Esophagus mucosa (tissue), 1 donor: ENCODE measurements at places on chromosomes 2 and 18. TPM values are rescaled to one million over a fixed set of nuclear protein-coding genes. Genes with fewer than 3 reads are reported as not detected.

DNA sequence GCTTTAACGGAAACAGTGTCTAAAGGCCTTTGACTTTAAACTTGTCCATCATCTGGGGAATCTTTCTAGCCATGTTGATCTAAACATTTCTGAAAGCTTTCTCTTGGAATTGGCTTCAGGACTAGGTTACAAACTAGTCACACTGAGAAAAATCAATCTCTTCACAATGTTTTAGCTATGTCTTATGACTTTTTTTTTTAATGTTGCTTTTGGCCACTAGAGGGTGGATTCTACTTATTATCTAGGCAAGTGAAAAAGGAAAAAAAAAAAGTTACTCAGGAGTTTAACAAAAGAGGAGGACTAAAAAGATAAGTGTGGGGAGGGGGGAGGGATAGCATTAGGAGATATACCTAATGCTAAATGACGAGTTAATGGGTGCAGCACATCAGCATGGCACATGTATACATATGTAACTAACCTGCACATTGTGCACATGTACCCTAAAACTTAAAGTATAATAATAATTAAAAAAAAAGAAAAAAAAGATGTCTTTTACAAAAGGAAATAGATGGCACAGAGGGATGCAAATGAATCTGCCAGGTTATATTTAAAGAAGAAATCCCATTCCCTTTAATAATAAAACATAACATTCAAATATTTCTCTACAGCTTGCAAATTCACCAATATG lies 160.4 kb upstream of the PID1 start:
- ATAC-seq, result no peak

- no peak for ATAC-seq
Observed at GRCh38 chr18:41886126-41886807, 68.8 kb upstream of the PIK3C3 start.

DNA sequence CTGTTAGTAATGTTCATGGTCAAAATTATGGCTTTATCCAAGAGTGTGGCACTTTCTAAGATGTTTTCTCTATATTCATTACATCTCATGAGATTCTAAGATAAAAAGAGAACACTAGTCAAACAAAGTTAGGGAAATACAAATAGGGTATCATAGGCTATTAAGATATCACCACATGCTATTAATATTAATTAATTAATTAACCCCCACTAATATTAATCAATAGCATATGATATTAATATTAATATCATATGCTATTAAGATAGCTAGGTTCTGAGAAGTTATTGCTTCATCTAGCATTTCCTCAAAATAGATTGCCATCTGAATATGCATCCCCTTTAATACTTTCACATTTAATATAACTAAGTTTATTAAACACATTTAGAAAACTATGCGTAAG lies 22.1 kb downstream of the DSG3 start:
- ATAC-seq, result no peak

DNA sequence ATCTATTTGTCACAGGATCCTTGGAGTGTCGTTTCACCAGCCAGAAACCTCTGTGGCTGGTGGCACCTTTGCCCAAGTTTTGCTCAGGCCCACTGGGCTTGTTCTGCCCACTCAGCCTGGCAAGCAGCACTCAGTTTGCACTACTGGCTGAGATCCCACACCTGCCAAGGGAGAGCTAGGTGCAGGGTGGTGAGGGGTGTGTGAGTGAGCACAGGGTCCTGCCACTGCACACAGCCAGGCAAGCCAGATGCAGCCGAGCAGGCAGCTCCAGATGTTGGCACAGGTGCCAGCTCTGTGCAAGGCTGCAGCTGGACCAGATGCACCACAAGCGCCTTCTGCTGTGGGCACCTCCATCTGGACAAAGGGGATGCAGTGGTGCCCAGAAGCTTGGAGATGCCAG lies 281.7 kb upstream of the UBE2E3 start:
- peak; percentile 20 for ATAC-seq

Gene DNAJC27
- 2.2 TPM for total RNA-seq

DNA sequence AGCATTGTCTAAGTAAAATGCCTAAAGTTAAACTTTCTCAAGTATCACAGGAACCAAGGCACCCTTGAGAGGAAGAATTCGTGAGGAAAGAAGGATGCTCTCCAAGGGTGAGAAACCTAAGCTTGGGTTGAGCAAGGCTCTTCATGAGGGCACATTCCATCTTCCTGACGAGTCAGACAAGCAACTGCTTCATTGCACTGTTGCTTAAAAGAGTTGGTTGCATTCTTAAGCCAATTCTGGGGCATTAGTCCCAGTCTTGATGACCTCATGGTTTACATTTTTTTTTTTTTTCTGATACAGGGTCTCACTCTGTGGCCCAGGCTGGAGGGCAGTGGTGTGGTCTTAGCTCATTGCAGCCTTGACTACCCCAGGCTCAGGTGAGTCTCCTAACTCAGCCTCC lies 237.5 kb downstream of the ACTR3 start:
- no peak for ATAC-seq

Gene C2orf80
- total RNA-seq, result not detected

Gene GPR35
- total RNA-seq, result 0.24 TPM

DNA sequence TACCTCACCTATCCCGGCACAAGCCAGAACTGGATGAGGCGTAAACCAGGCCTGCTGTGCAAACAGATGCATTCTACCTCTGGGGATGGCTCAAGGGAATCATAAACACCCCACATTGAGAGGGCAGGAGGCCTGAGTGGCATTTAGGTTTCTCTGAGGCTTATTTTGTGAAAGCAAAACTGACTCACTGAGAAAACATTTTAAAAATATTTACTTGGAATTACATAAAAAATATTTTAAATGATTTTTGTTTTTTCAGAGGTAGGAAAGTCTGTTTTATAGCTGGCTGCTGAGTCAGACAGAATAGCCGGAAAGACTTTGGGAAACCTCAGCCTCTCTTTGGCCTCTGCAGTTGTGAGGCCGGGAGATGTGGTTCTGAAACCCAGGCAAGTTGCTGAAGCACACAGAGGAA lies 244.1 kb downstream of the NCKAP5 start:
- no peak for ATAC-seq

Gene COL4A3
- total RNA-seq, result 0.76 TPM

GRCh38 chr2:155169317-155169716 lies 470.8 kb downstream of the KCNJ3 start:
- no peak for ATAC-seq

DNA sequence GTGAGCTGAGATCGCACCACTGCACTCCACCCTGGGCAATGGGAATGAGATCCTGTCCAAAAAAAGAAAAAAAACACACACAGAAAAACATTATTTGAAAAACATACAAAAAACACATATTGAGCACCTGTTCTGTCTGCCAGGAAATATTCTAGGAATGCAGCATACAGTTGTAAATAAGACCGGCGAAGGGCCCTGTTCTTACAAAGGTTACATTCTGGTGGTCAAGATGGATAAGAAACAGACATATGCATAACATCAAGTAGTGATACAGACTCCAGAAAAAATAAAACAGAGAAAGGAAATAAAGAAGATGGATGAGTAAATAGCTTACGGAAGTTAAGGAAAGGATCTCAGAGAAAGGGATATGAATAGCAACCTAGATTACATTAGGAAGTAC lies 159.8 kb downstream of the GALNT3 start:
- no peak for ATAC-seq

DNA sequence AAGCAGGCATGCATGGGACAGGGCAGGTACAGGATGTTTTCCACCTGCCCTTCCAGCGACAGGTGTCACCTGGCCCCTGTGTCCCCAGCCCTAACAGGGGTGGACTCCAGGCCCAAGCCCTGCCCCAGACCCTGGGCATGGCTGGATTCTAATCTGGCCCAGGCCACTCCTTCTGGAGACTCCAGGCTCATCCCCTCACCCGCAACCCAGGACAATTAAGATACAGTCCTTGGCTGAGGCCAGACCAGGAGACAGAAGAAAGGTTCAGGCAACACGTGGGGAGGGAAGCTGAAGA lies 9.5 kb downstream of the BIN1 start:
- no peak for ATAC-seq

- no peak for ATAC-seq
Observed at GRCh38 chr2:39409697-39410389, 27.2 kb downstream of the MAP4K3 start.

Gene REG1B
- total RNA-seq, result not detected

- no peak for ATAC-seq
Observed at GRCh38 chr2:46564811-46565241, 85.5 kb downstream of the TMEM247 start.

DNA sequence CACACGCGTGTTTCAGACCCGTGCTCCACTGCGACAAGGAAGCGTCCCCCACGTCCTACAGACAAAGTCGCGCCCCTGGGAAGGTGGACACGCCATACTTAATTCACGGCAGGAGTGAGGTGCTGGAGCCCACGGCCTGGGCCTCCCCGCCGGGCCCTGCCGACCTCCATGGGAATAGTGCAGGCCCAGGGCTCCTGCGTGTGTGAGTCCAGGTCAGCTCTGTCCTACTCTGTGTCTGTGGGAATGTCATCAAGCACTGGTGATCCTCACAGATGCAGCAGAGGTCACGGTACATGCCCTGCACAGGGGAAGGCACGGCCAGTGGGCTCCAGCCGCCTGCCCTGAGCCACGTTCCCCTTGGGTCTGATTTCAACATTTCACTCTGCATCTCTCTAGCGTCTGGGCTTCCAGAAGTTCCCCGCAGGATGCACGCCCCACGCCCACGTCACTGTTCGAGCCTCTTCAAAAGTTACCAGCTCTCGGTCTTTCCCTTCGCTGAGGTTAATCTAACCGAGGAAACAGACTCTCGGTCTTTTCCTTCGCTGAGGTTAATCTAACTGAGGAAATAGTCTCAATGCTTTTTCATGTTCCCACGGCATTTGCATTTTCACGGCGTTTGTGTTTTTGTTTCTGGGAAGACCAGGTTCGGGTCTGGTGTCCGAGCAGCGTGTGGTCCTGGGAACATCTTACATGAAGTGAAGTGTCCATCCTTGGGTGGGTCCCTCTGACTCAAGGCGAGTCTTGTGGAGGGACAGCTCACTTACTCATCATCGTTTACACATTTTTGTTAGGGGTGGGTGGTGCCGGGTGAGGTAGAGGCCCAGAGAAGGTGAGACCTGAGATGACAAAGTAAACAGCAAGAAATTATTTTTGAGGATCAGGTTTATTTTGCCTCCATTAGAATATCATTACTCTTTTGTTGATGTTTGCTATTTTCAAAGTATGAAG lies 157.3 kb upstream of the ALKAL2 start:
- ATAC-seq, result no peak

DNA sequence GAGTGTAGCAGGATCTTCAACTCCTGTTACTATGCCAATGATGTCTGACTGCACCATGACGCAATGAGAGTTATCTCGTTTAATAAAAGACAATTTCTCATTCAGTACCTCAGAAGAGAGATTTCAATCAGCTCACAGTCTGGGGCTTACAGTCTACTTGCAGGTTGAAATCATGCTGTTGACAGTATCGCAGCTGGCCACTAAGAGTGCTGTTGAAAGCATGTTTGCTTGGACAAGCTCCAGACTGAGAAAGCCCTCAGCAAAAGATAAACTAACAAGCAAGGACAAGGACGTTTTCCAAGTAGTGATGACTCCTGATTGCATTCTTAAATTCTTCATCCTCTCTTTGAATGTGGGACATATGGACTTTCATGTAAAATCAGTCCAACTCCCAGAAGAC lies 145.2 kb upstream of the SYT4 start:
- ATAC-seq, result no peak

Gene POTEC
- total RNA-seq, result not detected

DNA sequence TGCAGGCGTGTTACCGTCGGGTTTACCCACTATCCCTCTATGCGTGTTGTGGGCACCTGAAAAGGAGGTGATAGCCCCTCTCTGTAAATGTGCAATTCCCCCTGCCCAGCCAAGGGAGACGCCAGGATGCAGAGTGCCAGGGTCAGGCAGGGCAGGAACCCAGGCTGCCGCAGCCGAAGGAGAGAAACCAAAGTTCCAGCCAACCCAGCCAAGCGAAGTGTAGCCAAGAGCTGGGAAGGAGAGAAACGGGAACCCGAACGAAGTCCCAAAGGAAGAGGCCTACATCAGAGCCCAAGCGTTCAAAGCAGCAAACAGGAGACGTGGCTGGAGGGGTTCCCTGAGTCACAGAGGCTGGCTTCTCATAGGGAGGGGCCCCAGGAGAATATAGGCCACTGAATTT lies 24.2 kb upstream of the SPR start:
- ATAC-seq, result peak; percentile 26

DNA sequence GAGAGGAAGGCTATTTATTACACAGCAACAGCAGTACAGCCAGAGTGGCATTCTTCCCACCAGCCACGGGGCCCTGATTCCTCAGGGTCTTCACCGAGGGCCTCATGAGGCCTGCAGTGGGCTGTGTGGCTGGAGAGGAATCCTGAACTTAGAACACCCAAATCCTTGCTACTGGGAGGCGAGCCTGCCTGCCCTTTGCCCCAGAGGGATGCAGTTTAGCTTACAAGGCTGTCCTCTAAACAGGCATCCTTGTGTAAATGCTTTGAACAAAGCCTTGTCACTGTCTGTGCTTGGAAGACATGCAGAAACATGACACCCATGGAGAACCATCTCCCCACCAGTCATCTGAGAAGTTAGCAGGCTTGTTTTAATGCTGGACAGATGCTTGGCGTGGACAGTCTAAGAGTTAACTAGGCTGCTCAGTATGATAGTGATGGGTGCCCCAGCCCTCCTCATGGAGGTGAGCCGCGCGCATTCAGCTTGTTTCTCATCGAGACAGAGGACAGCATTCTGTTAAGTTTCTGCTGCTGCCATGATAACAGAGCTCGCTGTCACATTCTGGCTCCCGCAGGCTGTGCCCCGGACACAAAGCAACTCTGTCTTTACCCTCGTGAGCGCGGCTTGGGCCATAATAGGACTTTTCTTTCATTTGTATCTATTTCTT lies 42.9 kb downstream of the ADI1 start:
- no peak for ATAC-seq

DNA sequence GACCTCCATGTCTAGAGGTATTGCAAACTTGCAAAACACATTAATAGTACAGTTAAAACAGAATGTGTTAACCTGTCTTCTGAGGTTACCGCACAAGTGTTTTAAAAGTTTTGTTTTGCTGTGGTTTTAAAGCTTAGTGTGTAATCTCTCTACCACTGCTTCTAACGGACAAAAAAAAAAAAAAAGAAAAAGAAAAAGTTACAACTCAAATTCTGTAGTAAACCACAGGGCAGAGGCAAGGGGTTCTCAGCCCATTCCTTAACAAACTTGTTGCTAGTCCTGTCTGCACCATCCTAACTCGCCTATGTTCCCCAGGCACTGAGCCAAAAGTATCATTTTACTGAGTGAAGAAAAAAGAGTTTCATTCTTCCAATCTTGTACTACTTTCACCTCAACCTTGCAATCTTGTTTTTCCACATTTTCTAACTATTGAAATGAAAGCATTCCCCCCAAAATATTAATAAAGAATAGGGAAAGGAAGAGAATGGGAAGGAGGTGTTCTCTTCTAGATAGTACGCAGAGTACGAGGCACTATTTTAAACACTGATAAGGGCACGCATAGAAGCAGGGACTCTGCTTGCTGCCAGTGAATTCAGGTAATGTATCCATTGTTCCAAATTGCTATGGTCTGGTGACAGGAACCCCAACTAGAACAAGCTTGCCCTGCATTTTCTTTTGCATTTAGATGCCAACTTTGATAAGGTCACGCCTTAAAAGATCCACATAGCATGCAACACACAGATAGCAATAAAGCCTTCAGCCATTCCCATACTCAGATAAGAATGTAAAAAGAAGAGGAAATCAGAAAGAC lies 47.1 kb downstream of the IKZF2 start:
- ATAC-seq, result peak; percentile 17
